ENCODE measurements at places on chromosomes 5 and 9.

DNA sequence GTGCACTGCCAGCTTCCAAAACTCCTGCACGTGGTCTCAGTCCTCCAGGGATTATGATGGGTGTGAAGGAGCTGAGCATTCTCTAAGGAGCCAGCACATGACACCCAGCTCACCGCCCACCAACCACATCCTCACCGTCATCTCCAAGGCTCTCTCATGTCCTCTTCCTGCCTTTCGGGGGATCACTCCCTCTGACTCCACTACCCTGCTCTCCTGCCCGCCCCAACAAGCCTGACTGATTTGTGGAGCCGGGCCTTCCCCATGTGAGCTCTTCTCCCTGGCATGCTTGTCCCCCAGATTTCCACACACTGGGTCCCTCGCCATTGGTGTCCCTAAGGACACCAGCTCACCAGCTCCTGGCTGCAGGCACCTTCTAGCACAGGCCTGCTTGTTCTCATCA lies 1.9 kb downstream of the ABO start:
- DNase-seq = no peak

GRCh38 chr5:142925795-142926194 lies 155.6 kb downstream of the ARHGAP26 start:
- DNase-seq = no peak

DNA sequence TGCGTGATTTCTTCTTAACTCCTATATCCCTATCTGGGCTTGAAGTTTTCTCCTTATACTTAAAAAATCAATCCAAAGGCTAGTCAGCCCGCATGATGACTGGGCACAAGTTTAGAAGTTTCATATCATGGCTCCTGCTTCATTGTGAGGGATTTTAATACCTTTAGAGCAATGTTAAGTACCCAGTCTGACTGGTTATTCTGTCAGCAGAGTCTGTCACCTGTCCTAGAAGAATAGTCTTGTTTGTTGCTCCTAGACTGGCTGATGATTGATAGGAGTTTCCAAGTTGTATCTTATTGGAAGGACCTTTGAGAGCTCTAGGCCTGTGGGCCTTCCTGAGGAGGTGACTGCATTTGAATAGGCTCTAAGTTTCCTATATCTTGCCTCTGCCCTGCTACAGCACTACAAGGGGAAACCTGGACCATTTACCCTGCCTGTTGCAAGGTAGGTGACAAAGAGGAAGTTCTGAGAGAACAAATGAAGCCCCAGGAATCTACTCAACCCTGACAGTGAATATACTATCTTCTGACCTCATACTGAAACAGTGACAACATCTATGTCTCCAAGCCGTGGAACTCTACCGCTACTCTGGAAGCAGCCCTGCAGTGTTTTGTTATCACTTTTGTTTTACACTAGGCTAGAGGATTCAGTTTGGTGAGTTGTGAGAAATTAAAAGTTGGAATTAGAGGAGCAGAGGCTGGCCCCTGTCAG lies 66.5 kb downstream of the F2RL2 start:
- no peak for DNase-seq

DNA sequence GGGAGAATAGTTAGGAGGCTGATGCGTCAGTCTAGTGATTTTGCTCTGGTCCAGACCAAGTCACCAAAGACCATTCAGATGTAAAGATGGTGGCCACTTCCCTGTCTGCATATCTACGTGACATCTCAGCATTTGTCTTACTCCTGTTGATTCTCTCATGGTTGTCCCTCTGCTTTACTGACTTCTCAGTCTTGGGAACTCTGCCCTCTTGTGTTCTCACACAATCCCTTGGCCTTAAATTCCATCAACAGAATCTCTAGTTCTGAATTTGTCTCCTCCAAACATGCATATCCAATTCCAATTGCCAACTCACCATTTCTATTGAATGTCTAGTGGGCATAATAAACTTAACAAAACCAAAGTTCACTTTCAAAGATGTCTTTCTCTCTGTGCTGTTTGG lies 147.8 kb downstream of the SLC24A2 start:
- DNase-seq = peak; percentile 2

GRCh38 chr9:133057006-133057405 lies 4.8 kb upstream of the CEL start:
- no peak for DNase-seq

- DNase-seq = no peak
These were observed 796 bp upstream of the GADD45G start for GRCh38 chr9:89603767-89604665.

DNA sequence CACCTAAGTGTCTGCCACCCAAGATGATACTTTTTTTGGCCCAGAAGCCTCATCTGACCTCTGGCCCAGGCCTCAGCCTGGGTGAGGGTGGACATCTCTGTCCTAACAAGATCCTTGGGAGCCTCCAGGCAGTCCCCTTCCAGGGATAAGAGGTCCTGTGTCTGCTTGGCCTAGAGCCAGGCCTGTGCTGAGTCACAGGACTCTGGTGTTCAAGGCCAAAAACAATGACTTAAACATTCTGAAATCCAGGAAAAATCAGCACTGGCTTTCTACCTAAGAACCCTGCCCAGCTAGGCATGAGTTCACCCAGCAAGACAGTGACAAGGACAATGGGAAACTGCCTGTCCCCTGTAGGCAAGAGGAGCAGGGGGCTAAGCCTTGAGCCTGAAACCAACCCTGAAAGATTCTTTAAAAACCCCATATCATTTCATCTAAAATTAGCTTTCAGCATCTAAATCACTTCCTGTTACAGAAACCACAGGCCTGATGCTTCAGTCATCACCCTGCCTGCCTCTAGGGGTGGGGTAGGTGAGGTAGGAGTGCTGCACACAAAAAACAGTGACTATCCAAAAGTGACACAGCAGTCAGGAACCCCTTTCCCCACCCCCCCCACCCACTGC lies 29.9 kb downstream of the CSF2 start:
- DNase-seq = no peak

- no peak for DNase-seq
These were observed 336.1 kb downstream of the DRD1 start for GRCh38 chr5:175107865-175108264.

GRCh38 chr9:111300140-111300735 lies 29.8 kb downstream of the OR2K2 start:
- no peak for DNase-seq

DNA sequence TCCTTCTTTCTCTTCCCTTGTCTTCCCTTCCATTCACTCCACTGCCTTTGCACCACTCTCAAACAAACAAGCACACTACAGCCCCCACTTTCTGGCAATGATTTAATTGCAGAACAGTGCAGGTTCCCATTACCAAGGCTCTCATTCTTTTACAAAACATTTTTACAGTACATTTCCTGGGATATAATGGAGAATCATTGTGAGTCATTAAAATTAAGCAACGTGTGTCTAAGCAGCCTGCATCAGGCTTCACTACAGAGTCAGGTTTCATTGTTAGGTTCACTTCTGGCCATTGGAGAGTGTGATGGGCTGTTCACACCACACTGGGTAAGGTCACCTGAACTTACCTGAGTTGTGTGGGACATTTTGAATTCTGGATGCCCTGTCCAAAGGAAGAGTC lies 303.5 kb downstream of the TRIM32 start:
- DNase-seq = no peak

Measured in iPS DF 19.7 (cell line).